Spinal cord (tissue), 10 donors: ENCODE measurements at places on chromosomes 4 and X. TPM values are rescaled to one million over a fixed set of nuclear protein-coding genes. Genes with fewer than 3 reads are reported as not detected.
A peak's percentile ranks its signal among the peaks of the same experiment; 100 is the strongest.

DNA sequence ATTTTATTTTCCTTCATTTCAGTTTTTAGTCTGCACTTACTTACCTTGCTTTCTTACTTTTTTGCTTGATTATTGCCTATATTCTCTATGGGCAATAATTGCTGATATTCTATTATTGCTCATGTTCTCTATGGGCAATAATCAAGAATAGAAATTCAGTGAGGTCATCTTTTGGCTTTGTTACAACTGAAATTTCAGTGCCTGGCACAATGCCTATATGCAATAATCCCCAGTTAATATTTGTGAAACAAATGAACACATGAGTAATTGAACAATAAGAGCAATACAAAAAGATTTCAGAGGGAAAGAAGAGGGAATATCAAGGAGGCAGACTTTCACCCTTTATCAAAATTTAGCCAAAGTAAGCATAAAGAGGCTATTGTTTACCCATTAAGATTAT is 48.6 kb upstream of the ARSJ start:
- no peak overlapping the region for H3K4me3 ChIP-seq
- no peaks in the 10 kb centered on the region for H3K36me3 ChIP-seq
- H3K4me1 ChIP-seq, result no peaks in the 10 kb centered on the region
- no peaks in the 10 kb centered on the region for H3K27me3 ChIP-seq
- H3K27ac ChIP-seq, result no peak overlapping the region

TNIP2 gene
- 16.2 TPM for polyA plus RNA-seq

DNA sequence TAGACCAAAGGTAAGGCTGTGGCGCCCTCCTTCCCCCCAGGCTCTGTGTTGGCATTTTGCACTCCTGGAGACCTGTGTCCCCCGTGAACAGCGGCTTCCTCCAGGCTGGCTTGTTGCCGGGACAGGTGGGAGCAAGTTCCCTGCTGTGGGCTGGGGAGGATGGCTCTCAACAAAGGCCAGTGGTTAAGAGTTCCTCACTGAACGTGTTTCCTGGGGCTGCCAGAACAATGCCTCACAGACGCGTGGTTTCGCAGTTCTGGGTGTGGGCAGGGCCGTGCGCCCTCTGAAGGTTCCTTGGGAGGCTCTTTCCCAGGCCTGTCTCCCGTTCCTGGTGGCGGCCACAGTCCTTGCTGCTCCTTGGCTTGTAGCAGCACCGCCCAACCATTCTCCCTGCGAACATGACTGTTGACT is 33.4 kb downstream of the NELFA start:
- DNase-seq, result no peak
- no peaks in the 10 kb centered on the region for H3K27me3 ChIP-seq
- no peak overlapping the region for H3K27ac ChIP-seq

AFF2 gene
- polyA plus RNA-seq, result 23.1 TPM

DNA sequence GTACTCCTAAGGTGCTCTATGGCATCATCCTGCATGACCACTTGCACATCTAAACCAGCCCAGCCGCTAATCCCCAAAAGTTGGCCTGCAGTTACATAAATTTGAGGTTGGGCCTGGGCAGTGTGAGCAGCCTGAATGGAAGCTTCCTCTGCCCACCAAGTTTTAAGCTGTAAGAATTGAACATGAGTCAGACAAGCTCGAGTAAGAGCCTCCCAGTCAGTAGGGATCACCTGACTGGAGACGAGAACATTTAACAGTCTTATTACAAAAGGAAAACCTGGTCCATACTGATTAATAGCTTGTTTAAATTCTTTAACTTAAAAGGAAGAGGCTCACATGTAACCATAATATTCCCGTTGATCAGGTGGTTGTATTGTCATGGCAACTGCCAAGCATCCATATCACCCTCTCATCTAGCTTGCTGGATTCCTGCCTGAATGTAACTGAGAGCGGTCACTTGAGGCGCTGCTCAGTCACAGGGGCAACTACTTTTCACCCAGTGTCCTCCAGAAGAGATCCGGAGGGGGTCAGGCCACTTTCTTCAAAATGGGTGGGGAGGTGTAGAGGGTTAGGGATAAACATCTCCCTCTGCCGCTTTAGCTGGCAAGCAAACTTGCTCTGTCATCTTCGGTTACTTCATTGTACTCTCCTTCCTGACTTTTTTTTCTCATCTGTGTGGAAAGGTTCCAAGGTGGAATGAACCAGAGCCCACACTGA is 56.6 kb upstream of the WDR1 start:
- H3K27ac ChIP-seq, result no peak overlapping the region
- DNase-seq, result no peak
- H3K4me3 ChIP-seq, result no peak overlapping the region
- H3K27me3 ChIP-seq, result no peaks in the 10 kb centered on the region

DNA sequence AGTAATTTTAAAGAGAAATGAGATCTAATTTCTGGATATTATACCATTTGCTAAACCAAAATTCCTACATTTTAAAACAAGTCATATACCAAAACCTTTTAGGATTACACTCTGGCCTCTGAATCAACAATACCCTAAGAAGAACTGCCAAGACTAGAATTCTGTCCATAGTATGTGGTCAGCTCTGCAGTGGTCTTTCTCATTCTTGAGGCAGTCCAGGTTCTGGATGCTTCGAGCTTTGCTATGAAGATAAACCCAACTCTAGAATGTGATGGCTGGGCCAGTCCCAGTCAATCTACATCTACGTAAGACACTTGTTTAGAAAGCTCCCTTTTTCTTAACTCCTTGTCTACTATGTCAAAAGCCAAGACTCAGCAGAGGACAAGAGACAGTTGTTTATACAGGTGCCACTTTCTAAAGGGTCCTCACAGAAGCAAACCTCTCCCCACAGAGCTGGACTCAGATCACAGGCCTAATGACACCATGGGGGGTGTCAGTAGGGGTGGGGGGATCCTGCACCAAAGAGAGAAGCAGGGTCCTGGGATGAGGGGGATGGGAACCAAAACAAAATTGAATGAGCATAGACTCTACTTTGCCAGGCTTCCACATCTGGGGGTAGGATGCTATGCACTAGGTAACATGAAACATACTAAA is 63.2 kb downstream of the SH3RF1 start:
- H3K4me3 ChIP-seq, result no peak overlapping the region
- no peaks in the 10 kb centered on the region for H3K27me3 ChIP-seq
- no peaks in the 10 kb centered on the region for H3K36me3 ChIP-seq
- H3K27ac ChIP-seq, result no peak overlapping the region
- H3K4me1 ChIP-seq, result no peaks in the 10 kb centered on the region

DNA sequence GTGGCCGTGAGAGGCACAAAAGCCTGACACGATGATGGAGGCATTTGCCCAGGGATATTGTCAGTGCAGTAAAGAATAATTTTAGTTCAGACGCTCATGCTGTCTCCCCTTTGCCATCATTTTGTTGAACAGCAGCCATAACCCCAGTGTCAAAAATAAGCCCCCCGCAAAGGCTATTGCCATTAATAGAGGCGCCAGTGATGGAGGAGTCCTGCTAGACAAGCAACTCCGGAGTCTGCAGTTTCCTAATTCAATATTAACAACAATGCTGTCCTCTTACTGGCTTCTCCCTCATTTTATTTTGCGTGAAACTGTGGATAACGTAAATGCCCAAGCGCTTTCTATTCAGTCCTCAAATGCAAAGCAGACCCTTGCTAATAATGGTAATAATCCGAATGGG is 603 bp upstream of the SMS start:
- peaks cover 2% of the 10 kb centered on the region for H3K4me1 ChIP-seq
- H3K27me3 ChIP-seq, result peaks cover 1% of the 10 kb centered on the region
- DNase-seq, result no peak
- H3K36me3 ChIP-seq, result no peaks in the 10 kb centered on the region
- peak overlapping the region; percentile 40 for H3K4me3 ChIP-seq
- peak overlapping the region; percentile 80 for H3K27ac ChIP-seq

GRCh38 chrX:120428309-120428708 is 40.8 kb downstream of the LAMP2 start:
- no peaks in the 10 kb centered on the region for H3K4me1 ChIP-seq
- no peaks in the 10 kb centered on the region for H3K27me3 ChIP-seq
- no peak overlapping the region for H3K4me3 ChIP-seq
- no peak for DNase-seq
- H3K27ac ChIP-seq, result peak overlapping the region; percentile 19

DNA sequence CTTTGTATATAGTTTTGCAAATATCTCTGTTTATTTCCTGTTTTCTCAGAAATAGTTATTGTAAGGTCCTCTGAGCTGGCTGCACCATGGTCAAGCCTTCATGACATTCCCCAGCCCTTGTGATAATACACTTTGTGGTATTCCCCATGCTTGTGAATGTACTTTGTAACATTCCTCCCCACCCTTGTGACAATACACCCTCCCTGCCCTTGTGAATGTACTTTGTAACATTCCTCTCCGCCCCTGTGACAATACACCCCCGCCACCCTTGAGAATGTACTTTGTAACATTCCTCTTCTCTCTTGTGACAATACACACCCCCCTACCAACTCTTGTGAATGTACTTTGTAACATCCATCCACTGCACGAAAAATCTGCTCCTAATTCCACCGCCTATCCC is 530.7 kb downstream of the CENPC start:
- no peak overlapping the region for H3K27ac ChIP-seq
- no peaks in the 10 kb centered on the region for H3K36me3 ChIP-seq
- no peaks in the 10 kb centered on the region for H3K4me1 ChIP-seq
- no peak overlapping the region for H3K4me3 ChIP-seq
- H3K27me3 ChIP-seq, result no peaks in the 10 kb centered on the region

WDR1 gene
- polyA plus RNA-seq, result 148 TPM

NPY5R gene
- 9.9 TPM for polyA plus RNA-seq

ABLIM2 gene
- 60.4 TPM for polyA plus RNA-seq

GAGE12H gene
- polyA plus RNA-seq, result not detected

DNA sequence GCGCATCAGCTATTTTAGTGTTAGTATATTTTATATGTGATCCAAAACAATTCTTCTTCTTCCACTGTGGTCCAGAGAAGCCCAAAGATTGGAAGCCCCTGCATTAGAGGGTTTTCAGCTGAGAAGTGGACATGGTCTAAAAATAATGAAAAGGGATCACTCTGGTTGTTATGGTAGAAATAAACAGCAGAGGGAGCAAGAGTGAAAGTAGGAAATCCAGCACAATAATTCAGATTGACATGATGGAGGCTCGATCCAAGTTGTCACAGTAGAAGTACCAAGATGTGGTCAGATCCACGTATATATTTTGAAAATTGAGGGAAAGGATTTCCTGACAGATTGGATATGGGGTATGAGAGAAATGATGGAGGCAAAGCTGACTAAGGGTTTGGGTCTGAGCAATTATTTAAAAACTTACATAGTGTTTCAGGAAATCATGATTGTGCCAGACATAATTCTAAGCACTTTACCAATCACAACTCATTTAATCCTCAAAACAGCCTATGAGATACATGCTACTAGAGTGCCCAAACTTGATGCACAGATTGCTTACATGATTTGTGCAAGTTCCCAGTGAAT is 17.0 kb upstream of the TMEM144 start:
- DNase-seq, result no peak
- no peak overlapping the region for H3K27ac ChIP-seq
- H3K36me3 ChIP-seq, result no peaks in the 10 kb centered on the region
- no peaks in the 10 kb centered on the region for H3K4me1 ChIP-seq
- H3K4me3 ChIP-seq, result no peak overlapping the region

- no peak overlapping the region for H3K4me3 ChIP-seq
- no peaks in the 10 kb centered on the region for H3K27me3 ChIP-seq
- peaks cover 61% of the 10 kb centered on the region for H3K36me3 ChIP-seq
These were observed 22.5 kb downstream of the ATP2B3 start for GRCh38 chrX:153539979-153540358.

DNA sequence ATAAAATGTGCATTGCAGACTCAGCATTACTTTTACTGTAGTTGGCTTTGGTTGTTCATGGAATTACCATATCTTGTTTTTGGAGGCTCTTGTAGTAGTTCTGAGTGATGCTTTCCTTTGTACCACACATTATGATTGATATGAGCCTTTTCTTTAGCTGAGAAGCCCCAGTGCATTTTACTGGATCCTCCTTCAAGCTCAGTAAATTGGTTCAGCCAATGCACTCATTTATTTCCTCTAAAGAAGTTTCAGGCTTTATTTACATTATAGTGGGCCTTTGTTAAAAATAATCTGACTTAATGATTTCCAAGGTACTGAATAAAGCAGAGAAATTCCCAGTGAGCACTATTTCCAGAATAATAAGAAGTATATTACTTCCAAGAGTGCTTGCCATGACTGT is 21.8 kb downstream of the UPRT start:
- no peaks in the 10 kb centered on the region for H3K4me1 ChIP-seq
- H3K27ac ChIP-seq, result no peak overlapping the region
- H3K4me3 ChIP-seq, result no peak overlapping the region
- DNase-seq, result no peak
- H3K27me3 ChIP-seq, result no peaks in the 10 kb centered on the region

DNA sequence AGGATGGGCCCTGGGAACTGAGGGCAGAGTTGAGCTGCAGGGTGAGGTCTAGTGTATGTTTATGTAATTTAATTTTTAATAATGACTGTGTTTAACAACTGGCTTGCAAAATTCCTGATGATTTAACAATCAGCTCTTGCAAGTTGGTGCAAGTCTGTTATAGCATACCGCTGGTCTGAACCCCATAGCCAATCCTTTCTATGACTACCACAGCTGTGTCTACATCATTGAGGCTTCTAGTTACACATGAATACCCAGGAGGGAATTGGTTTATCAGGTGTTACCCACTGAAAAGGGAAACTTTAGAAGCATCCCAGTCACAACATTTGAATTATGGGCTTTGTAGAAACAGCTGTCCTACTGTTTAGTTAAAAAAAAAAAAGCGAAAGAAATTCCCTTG is 38.3 kb downstream of the SUPT20HL1 start:
- no peaks in the 10 kb centered on the region for H3K4me1 ChIP-seq
- peaks cover 23% of the 10 kb centered on the region for H3K27me3 ChIP-seq
- no peak overlapping the region for H3K27ac ChIP-seq
- no peak overlapping the region for H3K4me3 ChIP-seq
- no peak for DNase-seq
- H3K36me3 ChIP-seq, result no peaks in the 10 kb centered on the region

KDR gene
- polyA plus RNA-seq, result 34.9 TPM

DNA sequence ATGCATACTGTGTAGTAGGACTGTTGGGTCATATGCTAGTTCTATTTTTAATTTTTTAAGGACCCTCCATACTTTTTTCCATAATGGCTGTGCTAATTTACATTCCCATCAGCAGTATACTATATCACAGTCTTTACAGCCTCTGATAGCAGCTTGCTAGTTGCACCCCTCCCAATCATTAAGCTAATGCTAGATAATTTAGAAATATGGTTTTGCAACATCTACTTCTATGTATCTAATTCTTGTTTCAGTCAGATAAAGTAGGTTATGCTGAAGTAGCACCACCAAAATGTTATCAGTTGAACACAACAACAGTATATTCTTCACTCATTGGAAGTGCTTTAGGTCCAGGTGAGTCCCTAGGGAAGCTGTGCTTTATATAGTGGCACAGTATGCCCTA is 522.7 kb upstream of the HTR2C start:
- no peaks in the 10 kb centered on the region for H3K36me3 ChIP-seq
- no peaks in the 10 kb centered on the region for H3K27me3 ChIP-seq
- H3K4me3 ChIP-seq, result no peak overlapping the region
- H3K27ac ChIP-seq, result no peak overlapping the region
- no peaks in the 10 kb centered on the region for H3K4me1 ChIP-seq
- no peak for DNase-seq

FHDC1 gene
- 8.1 TPM for polyA plus RNA-seq

GRCh38 chr4:98602270-98602669 is 56.1 kb downstream of the TSPAN5 start:
- no peak overlapping the region for H3K4me3 ChIP-seq
- no peak overlapping the region for H3K27ac ChIP-seq
- no peaks in the 10 kb centered on the region for H3K27me3 ChIP-seq
- DNase-seq, result no peak
- no peaks in the 10 kb centered on the region for H3K36me3 ChIP-seq

NBDY gene
- polyA plus RNA-seq, result 107 TPM
